ENCODE measurements at places on chromosomes 4 and X. TPM values are rescaled to one million over a fixed set of nuclear protein-coding genes. Genes with fewer than 3 reads are reported as not detected.

GRCh38 chr4:100962698-100963097, 384.6 kb downstream of the PPP3CA start:
- no peak for DNase-seq

DNA sequence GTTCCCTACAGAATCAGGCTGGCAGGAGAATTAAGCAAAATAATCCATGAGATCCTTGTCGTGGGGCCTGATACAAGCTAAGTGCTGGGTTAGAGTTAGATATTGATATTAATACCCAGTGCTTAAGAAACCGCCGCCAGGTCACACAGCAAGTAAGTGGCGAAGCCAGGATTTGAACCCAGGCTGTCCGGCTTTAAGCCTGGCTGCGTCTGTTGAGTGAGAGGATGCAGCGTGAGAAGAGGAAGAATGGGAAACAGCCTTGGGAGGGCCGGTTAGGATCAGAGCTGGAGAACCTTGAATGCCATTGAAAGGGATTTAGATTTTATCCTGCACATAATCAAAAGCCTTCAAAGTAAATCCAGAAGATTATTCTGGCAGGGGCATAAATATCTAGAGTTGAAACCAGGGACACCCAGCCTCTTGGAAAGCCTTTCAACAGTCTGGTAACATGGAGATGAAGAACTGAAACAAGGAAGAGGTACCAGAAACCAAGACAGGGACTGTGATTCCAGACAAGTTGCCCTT, 64.8 kb upstream of the HELT start:
- no peak for DNase-seq

DNA sequence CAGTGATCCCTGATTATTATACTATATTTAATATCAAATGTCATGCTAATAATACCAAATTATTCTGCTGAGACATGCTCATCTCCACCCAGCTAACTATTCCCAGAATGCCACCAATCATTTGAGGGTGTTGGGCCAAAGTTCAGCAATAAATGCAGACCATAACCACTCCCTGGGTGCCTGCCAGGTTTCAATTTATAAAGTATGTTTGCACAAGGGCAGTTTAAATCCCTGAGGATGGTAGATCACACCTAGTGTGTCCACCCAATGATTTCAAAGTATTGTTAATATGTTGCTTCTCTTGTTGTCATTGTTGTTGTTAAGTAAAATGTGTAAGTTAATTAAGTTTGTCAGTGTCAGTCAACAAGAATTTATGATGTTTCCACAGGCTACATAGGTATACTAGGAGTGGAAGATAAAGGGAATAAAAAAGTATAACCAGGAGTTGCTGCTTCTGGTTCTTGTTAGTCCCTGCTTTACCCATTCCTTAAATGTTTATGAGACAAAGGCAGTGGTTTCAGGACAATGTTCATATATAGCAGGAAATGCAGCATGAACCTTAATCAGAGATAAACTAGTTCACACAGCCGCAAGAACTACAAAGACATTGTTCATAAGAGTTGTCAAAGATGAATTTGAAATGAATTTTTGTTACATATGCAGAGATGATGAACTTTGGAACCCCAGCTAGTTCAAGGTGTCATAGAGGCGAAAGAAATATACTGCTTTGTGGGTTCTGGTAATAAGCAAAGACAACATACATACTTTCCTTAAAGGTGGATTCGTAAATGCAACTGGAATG, 25.5 kb downstream of the HPGD start:
- no peak for DNase-seq

Gene RNF175
- 0.20 TPM for total RNA-seq

GRCh38 chr4:98873059-98873458, 55.9 kb downstream of the EIF4E start:
- DNase-seq = no peak

Gene FGFR3
- 1.3 TPM for total RNA-seq

Gene CSAG2
- total RNA-seq = not detected

- DNase-seq = no peak
Observed at GRCh38 chr4:157389741-157390140, 169.2 kb downstream of the GRIA2 start.

Gene UCHL1
- 11.7 TPM for total RNA-seq

Gene DOK7
- total RNA-seq = not detected

- DNase-seq = no peak
Observed at GRCh38 chr4:21848021-21848420, 100.6 kb downstream of the KCNIP4 start.

Gene FREM3
- total RNA-seq = 0.22 TPM

Gene DCAF8L1
- total RNA-seq = not detected

- peak; percentile 67 for DNase-seq
Observed at GRCh38 chr4:38995660-38996005, 36.6 kb downstream of the TMEM156 start.

Gene PDZD11
- total RNA-seq = 32.1 TPM

Gene GLRA3
- total RNA-seq = not detected

Gene FAM53A
- 1.4 TPM for total RNA-seq

GRCh38 chrX:10087391-10087790, 69.4 kb upstream of the CLCN4 start:
- no peak for DNase-seq

DNA sequence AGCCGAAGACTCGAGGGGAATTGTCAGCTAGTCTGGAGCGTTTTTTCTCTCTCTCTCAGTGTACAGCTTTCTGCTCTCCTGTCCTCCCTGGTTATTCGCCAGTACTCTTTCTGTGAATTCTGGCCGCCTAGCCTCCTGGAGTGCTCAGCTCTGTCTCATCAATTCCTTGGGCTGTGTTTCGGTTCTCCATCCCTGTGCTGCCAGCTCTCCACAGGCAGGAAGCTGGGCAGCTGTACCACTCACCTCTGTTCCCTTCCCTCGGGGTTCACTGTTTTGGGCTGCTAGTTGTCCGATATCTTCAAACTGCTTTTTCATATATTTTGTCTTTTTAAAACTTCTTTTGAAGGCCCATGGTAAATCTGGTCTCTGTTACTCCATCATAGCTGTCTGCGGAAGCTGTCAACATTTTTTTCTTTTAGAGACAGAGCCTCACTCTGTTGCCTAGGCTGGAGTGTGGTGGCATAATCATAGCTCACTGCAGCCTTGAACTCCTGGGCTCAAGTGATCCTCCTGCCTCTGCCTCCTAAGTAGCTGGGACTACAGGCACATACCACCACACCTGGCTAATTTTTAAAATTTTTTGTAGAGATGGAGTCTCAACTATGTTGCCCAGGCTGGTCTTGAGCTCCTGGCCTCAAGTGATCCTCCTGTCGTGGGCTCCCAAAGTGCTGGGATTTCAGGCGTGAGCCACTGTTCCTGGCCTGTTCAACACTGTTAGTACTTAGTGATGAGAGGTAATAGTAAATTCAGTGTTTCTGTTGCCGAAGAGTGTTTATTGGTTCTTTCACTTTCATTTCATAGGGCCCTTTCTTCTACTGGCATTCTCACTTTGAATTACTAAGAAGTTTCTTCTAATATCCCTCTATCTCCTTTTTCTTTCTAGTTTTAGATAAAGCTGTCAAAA, 18.6 kb downstream of the ZCCHC4 start:
- DNase-seq = peak; percentile 40

Gene PCDH18
- 0.22 TPM for total RNA-seq

DNA sequence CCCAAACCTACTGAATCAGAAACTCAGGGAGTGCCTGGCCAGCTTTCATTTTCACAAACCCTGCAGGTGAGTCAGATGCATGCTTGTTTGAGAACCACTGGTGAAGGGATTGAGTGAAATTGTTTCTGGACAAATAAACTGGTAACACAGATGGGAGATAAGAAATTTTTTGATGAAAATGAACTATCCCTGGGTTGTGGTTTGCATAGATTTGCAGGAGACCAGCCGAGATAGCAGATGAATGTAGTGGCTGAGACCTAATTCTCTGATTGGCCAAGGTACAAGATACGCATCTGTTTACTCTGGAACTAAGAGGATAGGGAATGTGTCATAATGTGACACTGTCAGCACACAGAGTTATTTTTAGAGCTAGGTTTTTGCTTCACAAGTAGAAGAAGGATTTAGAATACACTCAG, 117.8 kb upstream of the NOCT start:
- peak; percentile 54 for DNase-seq

DNA sequence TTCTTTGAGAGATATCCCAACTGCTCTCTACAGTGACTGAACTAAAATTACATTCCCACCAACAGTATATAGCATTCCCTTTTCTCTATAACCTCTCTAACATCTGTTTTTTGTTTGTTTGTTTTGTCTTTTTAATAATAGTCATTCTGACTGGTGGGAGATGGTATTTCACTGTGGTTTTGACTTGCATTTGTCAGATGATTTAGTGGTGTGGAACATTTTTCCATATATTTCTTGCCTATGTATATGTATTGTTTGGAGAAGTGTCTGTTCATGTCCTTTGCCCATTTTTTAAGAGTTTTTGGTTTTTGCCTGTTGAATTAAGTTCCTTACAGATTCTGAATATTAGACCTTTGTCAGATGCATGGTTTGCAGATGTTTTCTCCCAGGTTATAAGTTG, 9.0 kb downstream of the USO1 start:
- no peak for DNase-seq

GRCh38 chr4:182916483-182917181, 554 bp downstream of the DCTD start:
- DNase-seq = peak; percentile 65

Gene HAUS7
- total RNA-seq = 7.8 TPM

Gene CDX4
- total RNA-seq = not detected

DNA sequence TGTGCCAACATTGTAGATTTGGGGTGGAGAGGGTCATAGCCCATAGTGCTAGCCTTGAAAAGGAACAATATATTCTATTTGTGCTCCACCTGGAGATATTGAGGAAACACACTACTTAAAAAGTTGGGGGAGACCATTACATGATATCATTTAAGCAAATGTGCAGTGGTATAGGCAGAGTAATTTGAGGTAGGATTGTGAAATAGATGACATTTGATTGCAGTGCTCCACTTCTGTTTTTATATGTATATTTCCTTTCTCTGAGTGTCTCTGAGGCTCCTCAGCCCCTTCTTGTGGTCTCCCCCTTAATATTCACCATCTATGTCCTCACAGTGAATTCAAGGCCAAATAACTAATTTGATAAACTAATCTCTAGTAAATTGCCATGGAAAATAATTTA, 85.6 kb upstream of the NMU start:
- no peak for DNase-seq

GRCh38 chrX:103626855-103627254, 1.9 kb upstream of the TCEAL1 start:
- DNase-seq = peak; percentile 71

DNA sequence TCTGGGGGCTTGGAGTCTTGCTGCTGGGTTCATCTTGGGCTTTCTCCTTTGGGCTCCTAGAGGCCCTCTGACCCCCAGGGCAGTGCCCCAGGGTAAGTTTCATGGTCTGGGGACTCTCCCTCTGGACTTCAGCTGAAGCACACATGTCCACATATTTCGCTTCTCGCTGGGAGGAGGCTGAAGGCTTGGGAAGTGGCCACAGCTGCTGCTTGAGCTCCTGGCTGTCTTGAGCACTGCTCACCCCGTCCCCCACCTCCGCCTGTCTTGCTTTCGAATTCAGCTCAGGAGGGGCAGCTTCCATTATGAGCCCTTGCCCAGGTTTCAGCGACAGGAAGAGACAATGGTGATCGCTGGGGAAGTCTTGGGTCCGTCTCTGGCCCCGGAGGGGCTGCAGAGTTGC, 3.7 kb downstream of the C4orf54 start:
- DNase-seq = no peak

Gene CXorf65
- not detected for total RNA-seq

DNA sequence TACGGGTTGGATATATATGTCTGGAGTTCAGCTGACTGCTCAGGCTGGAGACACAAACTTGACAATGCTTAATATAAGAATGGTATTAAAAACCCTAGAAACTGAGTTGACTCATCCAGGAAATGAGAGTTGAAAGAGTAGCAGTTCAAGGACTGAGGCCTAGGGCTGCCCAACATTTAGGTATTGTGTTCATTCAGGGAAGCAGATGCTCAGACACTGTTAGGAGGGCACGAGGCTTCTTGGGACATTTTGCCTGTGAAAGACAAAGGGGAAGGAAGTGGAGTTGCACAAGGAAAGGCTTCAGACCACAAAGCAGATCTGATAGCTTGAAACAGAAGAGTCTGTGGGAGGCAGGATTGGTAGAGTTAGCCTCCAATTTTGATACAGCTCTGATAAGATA, 52.0 kb upstream of the HS3ST1 start:
- peak; percentile 78 for DNase-seq

DNA sequence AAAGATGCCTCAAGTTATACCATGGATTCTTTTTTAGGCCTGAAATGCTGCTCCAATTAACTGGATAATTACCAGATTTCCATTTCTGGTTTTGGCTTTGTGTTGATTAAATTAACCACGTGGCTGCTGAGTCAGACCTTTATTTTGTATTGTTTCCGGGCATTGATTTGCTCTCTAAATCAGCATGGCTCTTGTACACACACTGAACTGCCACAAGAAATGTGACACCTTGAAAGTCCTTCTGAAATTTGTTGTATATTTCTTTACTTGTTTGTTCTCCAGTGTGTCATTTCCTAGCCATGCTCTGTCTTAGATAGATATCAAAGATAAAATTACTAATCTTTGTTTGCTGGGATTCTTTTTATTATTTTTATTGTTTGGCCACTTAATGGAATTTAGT, 11.7 kb downstream of the MTTP start:
- DNase-seq = peak; percentile 9

DNA sequence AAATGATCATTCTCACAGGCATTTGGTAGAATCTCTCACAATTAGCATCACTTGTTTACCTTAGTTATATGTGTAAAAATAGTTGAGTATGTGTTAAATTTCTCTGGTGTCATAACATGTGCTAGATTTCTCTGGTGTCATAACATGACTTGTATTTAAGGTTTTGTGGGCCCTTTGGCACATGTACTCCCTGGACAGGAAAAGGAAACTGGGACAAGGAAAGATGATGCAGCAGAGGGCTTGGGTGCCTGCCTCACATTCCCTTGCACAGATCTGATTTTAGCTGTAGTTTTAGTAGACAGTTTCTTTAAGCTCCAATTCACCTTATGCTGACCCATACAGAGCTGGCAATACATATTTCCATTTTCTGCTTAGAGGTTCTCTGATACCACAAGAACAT, 726.0 kb downstream of the C4orf33 start:
- DNase-seq = peak; percentile 7

Gene EXOC1L
- total RNA-seq = not detected

GRCh38 chr4:151851354-151851753, 90.5 kb upstream of the GATB start:
- no peak for DNase-seq

DNA sequence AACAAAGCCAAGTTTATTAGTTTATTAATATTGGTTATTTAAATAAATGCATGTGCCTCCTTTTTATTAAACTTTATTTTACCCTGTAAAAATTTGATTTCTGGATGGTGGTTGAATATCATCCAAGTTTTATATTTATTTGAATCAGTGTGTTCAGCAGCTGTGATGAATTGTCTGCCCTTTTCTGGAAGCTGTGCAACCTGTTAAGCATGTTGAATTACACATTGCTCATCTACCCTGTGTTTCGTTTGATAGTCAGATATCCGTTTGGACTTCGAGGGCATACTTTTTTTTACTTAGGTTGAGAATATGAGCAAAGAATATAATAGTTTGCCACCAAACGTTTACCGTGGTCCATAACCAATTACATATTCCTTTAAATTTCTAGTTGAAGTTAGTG, 95.8 kb upstream of the TENM3 start:
- DNase-seq = no peak

Gene NDST4
- total RNA-seq = not detected

GRCh38 chr4:106062452-106062875, 167.2 kb downstream of the NPNT start:
- peak; percentile 80 for DNase-seq

GRCh38 chr4:89823416-89823815, 13.5 kb downstream of the SNCA start:
- DNase-seq = no peak

Gene SSX2B
- total RNA-seq = not detected
